ENCODE measurements at places on chromosomes 3 and 15.

DNA sequence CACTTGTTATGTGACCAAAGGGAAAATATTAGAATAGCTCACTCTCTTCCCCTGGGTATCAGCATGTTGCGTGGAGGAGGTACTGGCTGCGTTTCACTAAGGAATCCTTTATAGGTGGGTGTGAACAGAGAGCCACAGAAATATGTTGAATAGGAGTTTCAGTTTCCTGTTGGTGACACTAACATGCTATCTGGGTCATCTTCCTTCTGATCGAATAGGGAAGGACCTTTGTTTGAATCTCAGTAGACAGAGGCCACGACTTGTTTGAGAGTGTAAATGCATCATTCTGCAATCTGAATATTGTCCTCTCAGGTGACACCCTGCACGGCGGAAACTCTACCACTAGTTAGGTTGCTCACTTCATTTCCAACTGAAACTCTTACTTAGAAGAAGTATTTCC is 157.9 kb upstream of the SLC2A2 start:
- DNase-seq, result no peak

DNA sequence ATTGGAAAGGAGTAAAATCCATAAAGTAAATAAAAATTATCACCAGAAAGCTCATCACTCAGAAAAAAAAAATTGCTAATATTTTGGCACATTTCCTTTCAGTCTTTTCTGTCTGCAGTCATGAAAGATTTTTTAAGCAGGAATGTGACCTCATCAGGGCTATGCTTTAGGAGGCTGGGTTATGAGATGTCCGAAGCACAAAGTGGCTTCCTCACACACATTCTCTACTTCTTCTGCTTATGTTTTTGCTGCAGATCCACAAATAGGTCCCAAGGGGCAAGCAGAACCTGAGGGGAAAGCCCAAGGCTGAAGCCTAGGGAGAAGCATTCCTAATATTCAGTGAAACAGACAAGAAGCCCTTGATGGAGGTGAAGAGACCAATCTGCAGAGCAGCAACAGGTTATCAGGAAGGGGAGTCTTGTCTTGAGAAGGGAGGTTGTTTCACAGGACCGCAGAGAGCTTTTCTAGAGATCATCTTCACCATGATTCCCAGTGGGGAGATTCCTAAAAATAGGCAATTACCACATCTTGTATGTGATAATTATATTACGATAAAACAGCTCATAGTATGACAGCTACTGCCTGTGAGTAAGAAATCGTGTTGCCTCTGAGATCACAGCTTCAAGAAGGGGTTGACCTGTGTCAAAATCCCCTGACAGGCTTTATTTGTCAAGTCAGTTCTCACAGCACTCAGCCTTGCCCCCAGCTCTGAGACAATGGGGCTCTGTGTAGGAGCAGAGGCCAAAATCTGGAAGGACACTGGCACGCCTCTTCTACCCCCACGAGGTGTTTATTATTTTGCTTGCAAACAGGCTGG is 60.5 kb downstream of the IGF2BP2 start:
- no peak for DNase-seq

DNA sequence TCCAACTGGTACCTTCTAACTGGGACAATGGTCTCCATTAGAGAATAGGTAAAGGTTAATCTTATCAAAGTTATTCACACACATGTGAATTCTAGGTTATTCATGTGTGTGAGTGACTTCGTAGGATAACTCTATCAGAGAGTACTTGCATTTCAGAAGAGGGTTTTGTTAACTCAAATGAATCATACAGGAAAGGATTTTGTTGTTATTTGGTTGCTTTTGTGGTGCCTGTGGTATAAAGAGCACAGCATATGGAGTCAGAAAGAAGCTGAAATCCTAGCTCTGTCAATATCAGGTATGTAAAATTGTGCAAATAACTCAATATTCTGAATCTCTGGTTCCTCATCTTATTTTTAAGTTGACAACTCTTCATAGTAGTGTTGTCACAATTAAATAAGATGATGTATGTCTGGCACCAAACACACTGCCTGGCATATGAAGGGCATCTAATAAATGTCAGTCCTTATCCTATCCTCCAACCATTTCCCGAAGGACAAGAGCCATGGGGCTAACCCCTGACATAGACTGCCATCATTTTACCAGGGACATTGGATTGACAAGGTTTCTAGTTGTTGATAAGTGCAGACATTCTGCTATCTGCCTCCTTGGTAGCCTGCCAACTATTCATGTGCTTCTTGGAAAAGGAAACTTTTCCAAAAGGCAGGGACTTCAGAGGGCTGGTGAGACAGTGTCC is 48.7 kb upstream of the CMSS1 start:
- DNase-seq, result no peak

DNA sequence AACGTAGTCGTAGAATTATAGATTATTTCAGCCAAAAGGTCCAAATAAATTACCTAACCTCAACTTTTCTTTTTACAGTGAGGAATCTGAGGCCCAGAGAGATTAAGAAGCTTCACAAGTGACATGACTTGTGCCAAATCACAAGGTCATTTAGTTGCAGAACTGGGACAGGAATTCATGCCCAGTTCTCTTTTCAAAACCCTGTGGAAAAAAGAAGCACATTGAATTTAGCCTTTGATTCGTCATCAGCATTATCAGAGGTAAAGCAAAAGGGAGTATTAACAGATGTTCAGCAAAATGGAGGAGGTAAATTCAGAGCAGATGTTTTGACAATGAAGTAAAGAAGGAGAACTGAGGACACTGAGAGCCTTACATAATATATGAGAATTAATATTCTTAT is 4.5 kb downstream of the SERPINI2 start:
- DNase-seq, result no peak

DNA sequence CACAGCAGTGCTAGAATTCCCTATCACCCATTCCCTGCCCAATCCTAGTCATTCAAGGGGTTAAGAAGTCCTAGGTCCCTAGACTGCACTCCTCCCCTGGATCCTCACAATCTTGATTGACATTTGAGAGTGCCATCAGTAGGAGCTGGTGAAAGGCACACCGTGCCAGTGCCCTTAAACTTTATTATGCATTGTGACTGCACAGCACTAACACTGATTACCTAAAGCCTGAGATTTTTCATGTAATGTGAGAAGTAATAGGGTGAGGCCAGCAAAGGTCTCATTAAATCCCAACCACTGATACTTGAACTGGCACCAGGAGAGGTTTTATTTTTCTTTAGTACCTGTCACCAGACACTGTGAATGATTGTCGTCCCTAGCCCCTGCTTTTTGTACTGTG is 16.3 kb downstream of the GXYLT2 start:
- no peak for DNase-seq

GRCh38 chr15:75720787-75721479 is 8.3 kb upstream of the CSPG4 start:
- no peak for DNase-seq

DNA sequence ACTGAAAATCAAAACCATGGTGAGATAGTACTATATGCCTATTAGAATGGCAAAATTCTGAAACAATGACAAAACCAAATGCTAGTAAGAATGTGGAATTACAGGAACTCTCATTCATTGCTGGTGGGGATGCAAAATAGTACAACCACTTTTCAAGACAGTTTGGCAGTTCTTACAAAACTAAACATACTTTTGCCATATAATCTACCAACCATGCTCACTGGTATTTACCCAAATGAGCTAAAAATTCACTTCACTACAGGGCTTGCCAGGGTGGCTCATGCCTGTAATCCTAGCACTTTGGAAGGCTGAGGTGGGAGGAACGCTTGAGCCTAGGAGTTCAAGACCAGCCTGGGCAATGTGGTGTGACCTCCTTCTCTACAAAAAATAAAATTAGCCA is 40.0 kb downstream of the MYO9A start:
- no peak for DNase-seq

DNA sequence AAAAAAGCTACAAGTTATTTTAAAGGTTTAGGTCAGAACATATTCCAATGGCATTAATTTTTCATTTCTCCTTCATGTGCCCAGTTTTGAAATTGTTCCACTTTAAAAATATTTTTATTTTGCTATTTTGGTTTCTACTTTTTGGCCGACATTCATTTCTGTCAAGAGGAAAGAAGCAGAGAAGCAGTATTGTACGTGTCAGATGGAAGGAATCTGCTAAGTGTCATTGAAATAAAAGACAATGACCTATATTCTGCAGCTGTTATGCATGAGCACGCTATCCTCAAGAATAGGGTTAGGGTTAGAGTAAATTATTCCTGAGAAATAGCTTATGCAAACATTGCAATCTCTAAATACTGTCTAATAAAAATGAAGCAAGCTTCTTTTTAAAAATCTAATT is 941.7 kb downstream of the TUSC7 start:
- DNase-seq, result no peak

GRCh38 chr3:99236576-99236975 is 335.1 kb upstream of the DCBLD2 start:
- no peak for DNase-seq

DNA sequence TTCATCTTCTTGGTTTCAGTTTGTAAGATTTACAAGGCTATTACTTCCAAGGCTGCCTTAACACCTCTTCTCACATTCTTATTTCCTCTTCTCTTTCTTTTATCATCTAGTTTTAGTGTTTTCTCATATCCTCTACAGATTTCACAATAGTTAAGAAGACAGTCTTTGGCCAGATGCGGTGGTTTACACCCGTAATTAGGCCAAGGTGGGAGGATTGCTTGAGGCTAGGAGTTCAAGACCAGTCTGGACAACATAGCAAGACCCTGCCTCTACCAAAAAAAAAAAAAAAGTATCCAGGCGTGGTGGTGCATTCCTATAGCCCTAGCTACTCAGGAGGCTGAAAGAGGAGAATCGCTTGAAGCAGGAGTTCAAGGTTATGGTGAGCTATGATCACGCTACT is 3.5 kb upstream of the ALDH1A2 start:
- no peak for DNase-seq

GRCh38 chr3:195150181-195151118 is 120.5 kb downstream of the XXYLT1 start:
- peak; percentile 91 for DNase-seq

- no peak for DNase-seq
These were observed 88.8 kb downstream of the SENP7 start for GRCh38 chr3:101423984-101424888.

DNA sequence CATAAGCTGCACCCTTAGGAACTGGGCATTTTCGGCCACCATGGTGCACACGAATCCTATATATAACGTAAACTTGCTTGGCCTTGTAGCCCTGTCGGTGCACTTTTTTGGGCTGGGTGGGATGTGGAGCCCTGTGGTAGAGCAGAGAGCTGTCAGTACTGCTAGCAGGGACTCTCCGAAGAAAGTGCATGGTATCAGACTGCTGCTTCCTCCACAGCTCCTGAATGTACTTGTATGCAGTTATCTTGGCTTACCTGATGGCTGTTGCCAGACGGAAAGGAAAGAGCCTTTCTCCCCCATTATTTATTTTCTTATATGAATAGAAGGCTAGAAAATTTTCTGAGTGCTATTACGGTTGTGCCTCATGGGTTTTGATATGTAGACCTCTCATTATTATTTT is 8.4 kb downstream of the GALK2 start:
- DNase-seq, result no peak

- no peak for DNase-seq
These were observed 1300.1 kb upstream of the ALCAM start for GRCh38 chr3:104066658-104067057.

DNA sequence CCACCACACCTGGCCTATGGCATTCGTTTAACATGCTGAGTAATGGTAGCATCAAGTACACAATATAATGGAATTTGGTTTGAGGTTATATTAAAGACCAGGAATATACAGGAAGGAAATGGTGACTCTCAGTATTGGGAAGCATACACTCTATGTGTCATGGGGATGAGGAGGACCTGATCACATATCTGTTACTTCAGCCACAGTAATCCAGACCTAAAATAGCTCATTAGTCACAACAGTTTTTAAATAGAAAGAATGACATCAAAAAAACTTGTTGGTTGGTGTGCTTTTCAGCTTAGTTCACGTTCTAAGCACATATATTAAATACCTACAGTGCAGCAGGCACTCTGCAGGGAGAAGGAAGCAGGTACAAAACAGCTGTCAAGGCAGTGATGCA is 52.5 kb upstream of the ATP2C1 start:
- no peak for DNase-seq

DNA sequence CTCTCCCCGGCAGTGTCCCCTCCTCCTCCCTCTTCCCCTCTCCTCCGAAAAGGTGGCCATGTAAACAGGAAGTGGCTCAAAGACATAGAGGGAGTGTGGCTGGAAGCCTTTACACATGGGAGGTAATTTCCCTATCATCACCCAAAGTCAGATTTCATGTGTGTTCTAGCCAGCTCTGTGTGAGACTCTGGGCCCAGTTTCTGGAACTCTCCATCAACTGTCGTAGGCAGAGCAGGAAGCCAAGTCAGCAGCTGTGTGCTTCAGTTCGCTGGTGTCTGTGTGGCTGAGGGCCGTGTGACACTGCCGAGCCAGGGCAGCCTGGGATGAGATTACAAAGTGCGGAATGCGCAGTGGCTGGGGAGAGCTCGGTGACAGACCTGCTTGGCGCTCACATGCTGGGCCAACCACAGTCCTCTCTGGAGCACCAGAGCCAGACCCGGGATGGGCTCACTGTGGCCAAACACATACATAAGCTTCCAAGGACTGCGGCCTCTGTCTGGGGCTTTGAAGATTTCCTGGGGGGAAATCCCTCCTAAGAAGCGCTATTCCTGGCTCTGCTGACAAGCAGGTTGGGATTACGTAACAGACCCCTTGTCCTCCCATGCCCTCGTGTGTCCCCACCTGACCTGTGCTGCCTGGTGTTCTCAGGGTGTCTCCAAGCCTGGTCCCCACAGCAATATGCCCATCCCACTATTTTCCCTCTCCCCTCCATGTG is 50.7 kb downstream of the UMPS start:
- DNase-seq, result peak; percentile 95

DNA sequence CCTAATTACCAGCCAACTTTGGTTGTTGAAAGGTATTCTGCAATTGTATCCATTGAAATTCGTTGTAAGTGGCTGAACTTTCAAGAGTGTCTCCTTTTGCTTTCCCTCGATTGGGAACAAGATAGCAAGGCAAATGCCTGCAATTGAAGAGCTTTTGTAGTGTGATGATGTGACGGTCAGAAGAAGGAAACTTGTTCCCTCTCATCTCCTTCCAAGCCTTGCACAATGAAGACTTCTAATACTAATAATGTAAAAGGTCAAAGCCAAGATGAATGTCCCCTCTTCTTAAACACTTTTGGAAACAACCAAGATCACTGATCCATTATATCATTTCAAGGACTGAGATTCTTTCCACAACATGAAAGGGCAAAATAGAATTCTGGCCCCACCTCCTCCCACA is 101.9 kb upstream of the LMCD1 start:
- no peak for DNase-seq

- DNase-seq, result no peak
These were observed 37.0 kb downstream of the GMNC start for GRCh38 chr3:190825386-190826016.

GRCh38 chr15:94626949-94627348 is 395.6 kb downstream of the MCTP2 start:
- no peak for DNase-seq

- no peak for DNase-seq
These were observed 15.5 kb downstream of the STIMATE start for GRCh38 chr3:52881871-52882270.

Measured in coronary artery (tissue), 2 donors.